Stimulated activated CD8-positive, alpha-beta memory T cell treated with anti-CD3 and anti-CD28 coated beads, Interleukin-4, amount 100 ng/mL, for 1 hour (primary cell): ENCODE measurements at places on chromosomes 1 and 21.

GRCh38 chr1:114701931-114702330 lies 6.6 kb upstream of the AMPD1 start:
- no peak for DNase-seq

DNA sequence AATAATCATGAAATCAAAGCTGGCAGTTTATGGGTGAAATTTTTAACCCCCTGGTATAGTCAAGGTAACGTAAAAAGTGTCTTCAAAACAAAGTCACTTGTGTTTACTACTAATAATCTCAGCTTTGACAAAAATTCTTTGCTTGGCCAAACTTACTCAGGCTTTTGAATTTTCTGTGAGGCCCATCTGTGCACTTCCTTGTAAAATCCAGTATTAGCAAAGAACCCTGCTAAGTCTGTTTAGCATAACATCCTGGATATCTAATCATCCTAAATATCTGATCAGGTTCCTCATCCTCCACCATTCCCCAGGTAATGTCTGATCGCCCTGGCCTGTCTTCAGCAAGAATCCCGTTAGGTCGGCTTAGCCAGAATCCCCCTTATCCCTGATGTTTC lies 3.0 kb downstream of the LYST start:
- DNase-seq = no peak

DNA sequence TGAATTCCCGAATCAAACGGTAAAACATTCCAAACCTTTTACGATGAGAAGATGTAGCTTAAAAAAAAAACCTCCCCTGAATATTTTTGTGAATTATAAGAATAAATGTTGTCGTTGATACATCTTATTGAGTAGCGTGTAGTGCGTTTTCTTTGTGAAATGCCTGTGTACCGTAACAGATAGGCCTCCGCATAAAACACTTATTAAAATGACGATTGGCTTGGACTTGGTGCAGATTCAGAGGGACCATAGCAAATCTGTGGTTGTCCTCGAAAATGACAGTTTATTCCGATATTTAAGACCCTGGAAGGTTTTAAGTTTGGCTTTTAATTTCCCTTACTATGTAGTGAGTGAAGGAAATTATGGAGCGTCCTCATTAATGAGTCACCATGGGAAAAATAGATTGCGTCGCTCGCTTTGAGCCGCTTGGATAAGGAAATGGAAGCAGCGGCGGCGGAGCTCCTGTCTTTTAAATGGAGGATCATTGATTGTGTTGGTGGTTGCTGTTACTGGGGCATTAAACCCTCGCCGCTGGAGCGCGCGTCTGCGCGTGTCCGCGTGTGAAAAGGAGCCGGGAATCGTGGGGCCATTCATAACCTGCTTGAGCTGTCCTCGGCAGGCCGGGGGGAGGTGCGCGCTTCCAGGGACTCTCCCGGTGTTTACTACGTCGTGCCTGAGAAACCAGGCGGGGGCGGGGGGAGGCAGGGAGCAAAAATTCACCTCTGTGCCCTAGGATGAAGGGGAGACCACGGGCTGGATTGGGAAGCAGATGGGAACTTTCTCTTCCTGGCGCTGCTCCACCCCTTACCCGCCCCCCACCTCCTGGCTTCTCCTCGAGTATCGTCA lies 1.6 kb downstream of the SPEN start:
- DNase-seq = no peak

DNA sequence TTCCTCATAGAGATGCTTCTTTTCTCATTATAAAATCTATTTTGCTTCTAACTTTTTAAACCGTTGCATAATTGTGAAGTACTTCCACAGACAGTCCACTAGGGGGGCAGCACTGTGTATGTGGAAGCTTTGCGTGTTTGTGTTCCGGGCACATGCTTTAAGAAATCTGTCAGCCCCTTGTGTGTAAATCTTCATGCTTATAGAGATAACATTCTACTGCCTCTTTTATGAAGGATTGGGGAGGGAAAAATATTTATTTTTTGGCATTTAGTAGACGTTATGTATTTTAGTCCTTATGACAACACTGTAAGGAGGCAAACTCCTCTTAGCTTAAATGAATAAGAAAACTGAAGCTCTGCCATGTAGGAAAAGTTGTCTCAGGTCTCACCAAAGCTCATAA lies 157.3 kb upstream of the PTGFR start:
- DNase-seq = no peak

DNA sequence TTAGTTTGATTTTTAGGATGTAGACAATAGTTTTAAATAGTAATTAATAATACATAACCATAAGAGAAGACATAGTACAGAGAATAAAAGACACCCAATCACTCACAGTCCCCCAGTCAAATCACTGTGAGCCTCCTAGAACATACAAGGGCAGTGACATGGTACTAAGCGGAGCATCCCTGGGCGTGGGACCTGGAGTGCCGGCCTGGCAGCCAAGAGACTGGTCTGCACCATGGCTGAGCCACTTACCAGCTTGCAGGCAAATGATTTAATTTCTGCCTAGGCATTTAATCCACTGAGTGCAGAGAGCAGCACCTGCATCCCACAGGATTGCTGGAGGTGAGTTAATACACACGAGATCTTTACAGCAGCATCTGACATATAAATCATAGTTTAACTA lies 20.4 kb downstream of the SDHB start:
- DNase-seq = no peak

GRCh38 chr1:11062965-11063401 lies 3.2 kb upstream of the SRM start:
- no peak for DNase-seq

DNA sequence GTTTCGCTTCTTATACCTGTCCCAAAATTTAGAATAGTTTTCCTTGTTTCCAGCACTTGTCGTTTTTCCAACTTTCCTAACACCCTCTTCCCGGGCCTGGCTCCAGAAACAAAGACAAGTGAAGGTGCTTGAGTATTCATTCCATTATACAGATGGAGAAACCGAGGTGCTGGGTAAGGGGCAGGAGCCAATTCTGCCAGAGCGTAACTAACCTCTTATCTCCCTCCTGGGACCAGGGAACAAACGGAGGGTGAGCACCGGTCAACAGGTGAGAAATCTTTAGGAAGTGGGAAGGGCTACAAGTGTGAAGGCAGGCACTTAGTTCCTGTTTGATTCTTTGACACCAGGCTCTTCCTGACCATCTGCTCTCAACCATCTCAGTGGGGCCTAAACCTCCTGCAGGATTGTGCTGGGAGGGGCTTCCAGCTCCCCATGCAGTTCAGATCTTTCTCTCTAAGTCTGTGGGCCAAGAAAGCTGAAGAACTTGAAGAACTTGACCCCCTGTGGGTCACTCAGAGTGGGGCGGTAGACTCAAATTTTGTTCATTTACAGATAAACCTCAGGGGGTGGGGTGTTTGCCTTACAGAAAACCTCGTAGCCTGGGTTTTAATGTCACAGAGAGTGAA lies 8.7 kb downstream of the PLXNA2 start:
- no peak for DNase-seq

- DNase-seq = no peak
Measured at GRCh38 chr1:246210756-246211155, 296.3 kb downstream of the SMYD3 start.

- DNase-seq = peak; percentile 36
Measured at GRCh38 chr21:31098576-31099005, 60.3 kb upstream of the KRTAP19-8 start.

DNA sequence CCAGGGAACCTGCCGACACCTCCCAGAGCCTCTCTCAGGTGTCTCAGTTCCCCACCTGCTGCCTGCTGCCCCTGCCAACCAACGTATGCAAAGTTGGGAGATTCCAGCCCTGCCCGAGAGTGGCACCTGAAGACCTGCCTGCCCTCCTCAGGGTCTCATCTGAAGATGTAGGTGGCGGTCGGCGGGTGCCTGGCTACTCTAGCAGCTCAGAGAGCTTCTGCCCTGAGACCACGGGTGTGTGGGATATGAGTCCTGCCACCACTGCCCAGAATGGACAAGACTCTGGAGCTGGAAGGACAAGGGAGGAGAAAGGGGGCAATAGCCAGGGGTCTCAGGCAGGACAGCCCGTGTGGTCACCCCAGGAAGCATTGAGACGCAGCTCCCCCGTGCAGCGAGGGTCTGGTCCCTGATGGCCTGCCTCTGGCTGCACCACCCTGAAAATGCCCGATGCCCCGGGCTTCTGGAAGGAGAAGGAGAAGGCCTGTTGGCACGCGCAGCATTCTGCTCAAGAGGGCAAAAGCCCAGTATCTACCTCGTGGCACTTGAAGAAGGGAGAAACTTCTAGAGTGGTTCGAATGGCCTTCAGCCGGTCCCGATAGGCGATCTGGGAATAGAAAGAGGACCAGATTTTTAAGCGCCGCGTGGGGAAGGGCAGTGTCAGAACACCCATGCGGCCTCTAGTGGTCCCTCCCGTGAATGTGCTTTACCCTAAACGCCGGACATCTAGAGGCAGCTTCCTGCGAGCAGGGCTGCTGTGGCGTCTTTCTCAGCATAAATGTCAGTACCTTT lies 88.8 kb downstream of the STUM start:
- no peak for DNase-seq
